ENCODE measurements at places on chromosomes 11 and 22.

DNA sequence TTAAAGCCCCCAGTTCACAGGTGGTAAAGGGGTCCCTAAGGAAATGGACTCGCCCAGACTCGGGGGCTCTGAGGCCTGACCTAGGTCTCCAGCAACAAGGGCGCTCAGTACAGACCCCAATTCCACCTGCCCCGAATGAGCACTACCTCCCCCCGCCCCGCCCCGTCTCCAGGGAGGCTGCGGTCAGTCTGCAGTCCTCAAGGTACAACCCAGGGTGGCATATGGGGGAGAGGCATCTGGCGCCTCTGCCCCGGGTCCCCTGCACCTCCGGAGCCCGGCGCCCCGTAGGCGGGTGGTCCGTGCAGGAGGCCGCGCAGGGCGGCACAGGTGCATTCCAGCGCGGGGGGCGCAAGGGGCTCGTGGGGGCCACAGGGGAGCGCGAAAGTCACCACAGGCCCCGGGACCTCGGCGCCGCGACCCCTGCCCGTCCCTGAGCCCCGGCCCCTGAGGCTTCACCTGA lies 361 bp downstream of the CTSD start:
- no peak for DNase-seq

GRCh38 chr11:104731890-104732289 lies 166.4 kb downstream of the CASP12 start:
- no peak for DNase-seq

DNA sequence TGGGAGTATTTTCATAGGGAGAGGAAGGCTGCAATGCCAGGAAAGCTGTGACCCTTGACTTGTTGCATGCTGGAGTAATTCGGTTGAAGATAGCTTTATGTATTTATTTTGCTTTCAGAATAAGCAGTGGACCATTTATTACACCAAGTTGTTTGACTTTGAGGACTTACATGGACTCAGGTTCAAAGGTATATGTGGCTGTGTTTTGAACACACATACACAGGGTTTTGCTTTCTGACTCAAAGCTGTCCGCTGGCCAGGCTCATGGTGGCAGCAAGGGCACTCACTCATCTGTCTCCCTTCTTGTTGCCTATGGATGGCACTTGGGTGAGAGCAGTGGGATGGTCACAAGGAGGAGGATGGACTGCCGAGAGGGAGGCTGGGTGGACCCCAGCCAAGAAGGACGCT lies 6.5 kb downstream of the TIMP3 start:
- DNase-seq, result no peak

GRCh38 chr22:45051946-45052345 lies 42.1 kb upstream of the PHF21B start:
- DNase-seq, result no peak

DNA sequence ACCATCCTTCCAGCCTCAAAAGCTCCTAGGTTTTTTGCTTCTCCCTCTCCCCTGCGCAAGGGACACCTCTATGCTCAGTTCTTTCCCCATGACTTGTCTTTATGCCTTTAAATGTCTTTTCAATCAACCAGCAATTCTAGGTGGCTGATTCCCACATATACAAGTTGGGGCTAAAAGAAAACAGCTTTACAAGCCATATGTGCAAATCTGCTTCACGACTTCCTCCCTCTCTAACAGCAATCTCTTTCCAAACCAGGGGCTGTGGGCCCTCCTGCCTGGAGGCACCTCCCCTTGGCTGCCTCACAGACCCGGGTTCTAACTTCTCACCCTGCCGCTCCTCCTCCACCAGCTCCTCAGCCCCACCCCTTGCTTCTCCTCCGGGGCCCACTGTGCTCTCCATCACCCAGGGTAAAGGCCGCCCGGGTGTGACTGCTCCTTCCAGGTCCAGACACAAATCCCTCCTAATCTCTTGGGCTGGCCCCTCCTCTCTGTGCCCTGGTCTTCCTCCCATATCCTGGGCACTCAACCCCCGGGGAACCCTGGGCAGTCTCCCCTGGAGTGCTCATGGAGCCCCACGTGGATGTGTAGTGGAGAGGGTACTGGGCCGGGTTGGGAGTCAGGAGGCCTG lies 14.1 kb downstream of the TMPRSS13 start:
- no peak for DNase-seq

GRCh38 chr11:82233201-82233600 lies 500.5 kb downstream of the FAM181B start:
- DNase-seq, result no peak

DNA sequence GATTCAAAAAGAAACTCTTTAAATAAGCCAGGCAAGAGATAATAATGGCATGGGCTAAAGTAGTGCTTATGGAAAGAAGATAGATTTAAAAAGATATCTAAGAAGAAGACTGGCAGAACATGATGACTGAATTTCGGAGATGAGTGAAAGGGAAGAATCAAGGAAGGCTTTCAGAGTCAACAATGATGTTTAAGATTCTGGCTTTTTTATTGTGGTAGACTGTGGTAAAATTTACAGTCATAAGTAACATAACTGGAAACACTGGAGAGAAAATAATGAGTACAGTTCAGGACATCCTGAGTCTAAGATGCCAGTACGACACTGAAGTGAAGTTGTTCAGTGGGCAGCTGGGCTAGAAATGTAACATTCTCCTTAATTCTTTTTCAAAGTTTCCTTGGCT lies 85.2 kb downstream of the PHF21A start:
- DNase-seq, result peak; percentile 53

- no peak for DNase-seq
Measured at GRCh38 chr11:35822815-35823495, 120.9 kb upstream of the LDLRAD3 start.

DNA sequence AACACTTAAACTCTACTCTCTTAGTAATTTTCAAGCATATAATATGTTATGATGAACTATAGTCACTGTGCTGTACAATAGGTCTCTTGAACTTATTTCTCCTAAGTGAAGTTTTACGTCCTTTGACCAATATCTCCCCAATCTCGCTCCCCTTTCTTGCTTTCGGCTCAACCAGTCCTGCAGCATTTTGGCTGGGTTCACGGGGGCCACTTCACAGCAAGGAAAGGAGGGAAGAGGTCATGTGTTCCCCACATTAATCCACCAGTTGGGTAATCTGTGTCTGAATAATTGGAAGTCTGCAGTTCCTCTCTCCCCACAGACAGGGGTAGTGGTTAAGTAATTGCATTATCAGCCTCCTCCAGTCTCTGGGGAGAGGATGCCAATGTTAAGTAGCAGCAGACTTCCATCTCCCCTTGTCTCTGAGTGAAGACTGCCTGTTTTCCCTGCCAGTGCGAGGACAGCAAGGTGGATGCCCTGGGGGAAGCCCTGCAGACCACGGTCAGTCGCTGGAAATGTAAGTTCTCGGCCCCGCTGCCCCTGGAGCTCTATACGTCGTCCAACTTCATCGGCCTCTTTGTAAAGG lies 59.2 kb upstream of the CRTAM start:
- DNase-seq, result no peak

- no peak for DNase-seq
Measured at GRCh38 chr11:132045107-132045506, 674.7 kb downstream of the NTM start.

DNA sequence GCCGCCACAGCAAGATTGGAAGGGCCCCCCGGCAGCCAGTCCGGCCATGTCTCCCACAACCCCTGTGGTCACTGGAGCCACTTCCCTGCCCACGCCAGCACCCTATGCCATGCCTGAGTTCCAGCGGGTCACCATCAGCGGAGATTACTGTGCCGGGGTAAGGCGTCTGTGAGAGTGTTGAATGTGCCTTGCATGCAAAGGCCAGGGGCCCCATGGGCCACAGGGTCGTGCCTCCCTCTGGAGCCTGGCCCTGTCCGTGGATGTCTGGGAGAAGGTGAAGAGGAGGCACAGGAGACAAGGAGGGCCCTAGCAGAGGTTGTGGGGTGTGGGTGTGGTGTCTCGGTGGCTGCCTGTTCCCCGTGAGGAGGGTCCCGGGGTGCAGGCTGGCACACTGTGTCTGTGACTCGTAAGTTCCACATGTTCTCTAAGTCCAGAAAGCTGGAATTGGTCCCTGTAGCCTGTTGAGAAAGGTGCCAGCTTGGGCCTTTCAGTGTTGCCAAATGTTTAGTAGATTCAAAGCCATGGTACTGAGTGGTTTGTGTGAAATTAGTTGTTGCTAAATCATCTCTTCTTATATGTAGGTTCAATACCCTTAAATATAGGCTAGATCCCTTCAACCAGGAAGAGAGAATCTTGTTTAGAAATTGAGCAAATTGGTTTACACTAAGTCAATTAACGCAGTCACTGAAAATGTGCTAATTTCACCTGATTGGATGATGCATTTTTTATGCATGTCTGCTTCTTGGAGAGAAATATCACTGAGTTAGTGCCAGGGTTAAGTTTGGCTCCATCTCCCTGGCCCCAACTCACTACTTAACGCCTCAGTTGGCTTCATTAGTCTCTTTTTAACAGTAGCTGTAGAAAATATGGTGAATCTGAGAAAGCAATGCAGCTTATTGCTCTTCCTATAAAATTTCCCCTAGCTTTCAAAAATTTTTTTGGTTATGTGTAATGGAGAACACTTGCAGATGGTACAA lies 23.8 kb downstream of the AMPD3 start:
- DNase-seq, result no peak

DNA sequence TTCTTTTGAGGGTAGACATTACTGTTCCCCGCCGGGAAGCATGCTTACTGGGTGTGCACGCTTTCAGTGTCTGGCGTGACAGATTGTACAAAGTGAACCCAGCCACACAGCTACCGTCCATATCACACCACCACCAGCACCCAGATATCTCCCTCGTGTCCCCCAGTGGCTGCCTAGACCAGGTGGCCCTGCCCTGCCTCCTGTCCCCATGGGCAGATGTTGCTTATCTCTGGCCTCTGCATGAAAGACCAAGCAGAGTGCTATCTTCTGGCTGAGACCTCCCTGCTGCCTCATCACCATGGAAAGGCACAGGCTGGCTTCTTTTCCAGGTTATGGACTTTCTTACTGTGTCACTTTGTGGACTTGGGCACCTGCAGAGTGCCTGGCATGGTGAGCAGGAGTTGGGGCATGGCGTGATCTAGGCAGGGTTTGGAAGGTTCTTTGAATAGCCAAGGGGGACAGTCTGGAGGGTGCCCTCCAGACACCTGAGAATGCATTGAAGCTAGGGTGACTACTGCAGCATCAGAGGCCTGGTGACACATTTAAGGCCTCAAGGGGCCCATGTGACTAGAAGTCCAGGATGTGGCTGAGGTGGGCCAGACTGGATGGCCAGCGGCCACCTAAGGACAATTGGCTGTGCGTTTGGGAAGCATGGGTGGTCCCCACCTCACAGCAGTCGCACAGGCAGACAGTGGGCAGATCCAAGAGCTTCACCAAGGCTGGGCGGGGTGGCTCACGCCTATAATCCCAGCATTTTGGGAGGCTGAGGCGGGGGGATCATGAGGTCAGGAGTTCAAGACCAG lies 4.7 kb downstream of the TANGO2 start:
- no peak for DNase-seq

GRCh38 chr11:20707876-20708275 lies 38.5 kb downstream of the NELL1 start:
- DNase-seq, result no peak

DNA sequence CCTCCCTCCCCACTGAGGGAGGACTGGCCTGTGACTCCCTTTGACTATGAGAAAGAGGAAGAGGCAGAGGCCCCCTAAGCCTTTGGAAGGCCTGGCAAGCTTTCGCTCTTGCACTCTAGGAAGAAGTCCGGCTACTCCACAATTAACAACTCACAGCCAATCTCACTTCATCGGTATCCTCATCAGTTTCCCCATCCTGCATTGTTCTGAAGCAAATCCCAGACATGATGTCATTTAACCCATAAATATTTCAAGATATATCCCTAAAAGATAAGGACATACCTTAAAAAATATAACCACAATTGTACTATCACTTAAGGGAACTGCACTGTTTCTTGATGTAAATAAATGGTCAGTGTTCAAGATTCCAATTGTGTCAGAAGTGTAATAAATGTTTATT lies 63.1 kb downstream of the CWC15 start:
- no peak for DNase-seq

- no peak for DNase-seq
Measured at GRCh38 chr11:57217053-57217452, 20.0 kb downstream of the APLNR start.

DNA sequence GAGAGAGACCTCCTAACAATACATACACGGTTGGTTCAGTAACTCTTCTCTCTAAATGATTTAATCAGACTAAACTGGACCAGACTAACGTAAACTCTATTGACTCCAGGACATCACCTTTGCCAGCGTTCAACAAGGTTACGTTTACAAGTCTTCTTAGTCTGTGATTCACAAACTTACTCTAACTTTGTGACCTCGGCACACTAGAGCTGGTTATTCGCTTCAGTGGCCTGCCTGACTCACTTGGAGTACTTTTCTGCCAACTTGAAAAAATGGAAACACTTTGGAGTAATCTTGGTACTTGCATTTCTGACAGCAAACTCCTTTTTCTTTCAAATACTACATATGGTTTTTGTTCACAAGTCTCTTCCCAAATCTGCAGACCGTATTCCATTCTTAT lies 26.2 kb downstream of the MTMR2 start:
- no peak for DNase-seq

GRCh38 chr11:70519117-70519516 lies 120.8 kb downstream of the CTTN start:
- no peak for DNase-seq

GRCh38 chr11:66004186-66004585 lies 1.9 kb downstream of the BANF1 start:
- DNase-seq, result no peak

GRCh38 chr22:41560095-41560471 lies 727 bp upstream of the CSDC2 start:
- no peak for DNase-seq

GRCh38 chr22:40928657-40929056 lies 22.5 kb upstream of the RBX1 start:
- DNase-seq, result no peak

DNA sequence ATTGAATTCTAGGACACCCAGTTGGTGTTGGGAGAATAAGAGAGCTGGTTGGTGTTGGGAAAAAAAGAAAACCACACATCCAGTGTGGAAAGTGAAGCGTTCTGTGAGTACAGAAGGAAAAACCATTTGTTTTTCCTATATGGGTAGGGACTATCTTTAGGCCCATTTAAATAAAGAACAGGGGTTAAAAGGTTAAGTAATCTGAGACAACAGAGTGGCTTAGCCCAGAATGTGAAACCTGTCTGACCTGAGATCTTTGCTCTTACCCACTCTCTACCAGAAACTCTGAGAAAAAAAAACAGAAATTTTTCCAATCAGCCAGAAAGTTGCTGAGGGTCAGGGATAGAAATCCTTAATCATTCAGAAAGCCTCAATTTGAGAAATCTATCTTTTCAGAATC lies 59.8 kb upstream of the LRRC55 start:
- DNase-seq, result no peak

GRCh38 chr11:28618416-28618815 lies 510.2 kb downstream of the METTL15 start:
- DNase-seq, result no peak

GRCh38 chr11:84963240-84963639 lies 663.9 kb downstream of the DLG2 start:
- DNase-seq, result no peak

DNA sequence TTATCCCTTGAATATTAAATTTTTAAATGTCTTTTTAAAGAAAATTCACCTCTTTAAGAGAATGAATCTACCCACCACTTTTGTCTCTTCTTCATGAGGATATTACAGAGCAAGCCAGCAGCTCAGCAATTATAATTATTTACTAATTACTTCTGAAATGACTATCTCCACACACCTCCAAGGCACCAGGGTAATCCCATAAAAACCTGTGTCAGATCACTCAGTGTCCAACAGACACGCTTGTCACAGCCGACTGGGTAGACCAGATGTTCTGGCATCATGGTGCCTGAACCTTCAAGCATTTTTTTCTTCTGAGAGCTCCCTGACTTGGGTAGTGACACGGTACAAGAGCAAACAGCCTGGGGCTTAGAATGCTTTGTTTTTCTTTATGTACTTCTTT lies 61.4 kb downstream of the EFCAB6 start:
- no peak for DNase-seq

- no peak for DNase-seq
Measured at GRCh38 chr11:130847517-130847916, 68.8 kb downstream of the SNX19 start.

Data from T-helper 2 cell (primary cell).